ENCODE measurements at places on chromosomes 4 and X.

DNA sequence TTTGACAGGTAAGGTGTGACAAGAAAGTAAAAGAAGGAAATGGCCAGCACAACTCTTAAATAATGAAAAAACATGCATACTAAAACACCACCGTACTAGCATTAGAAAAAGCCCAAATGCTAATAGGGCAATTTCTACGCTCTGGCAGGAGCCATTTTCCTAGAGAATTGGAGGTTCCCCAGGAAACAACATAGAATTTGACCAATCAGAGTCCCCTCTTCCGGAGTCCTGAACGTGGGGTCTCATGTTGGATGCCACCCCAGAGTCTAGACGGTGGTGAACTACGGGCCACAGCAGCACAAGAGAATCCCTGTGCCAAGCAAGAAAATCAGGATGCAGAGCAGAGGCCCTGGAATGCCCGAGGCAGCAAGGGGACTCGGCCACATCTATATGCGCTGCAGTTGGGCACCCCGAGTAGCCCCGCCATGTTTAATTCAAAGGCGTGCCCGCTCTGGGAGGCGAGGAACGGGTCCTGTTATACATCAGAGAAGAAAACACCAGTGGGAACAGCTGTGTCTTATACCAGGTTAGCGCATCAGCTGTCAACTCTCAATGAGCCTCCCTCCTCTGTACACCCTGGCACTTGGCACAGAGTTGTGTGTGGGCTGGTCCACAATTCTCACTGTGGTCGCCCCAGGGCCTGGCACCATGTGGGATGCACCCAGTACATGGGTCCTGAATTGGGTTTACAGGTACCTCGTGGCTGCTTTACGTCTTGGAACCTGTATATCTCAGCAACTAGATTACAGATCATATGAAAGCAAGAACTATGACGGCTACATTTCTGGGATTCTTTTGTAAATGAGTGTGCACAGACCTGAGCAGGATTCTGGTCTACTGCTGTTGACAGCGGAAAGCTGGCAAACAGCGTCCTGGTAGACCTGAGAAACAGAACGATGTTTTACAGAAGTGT, 52.1 kb downstream of the SEL1L3 start:
- DNase-seq = no peak

- DNase-seq = no peak
Observed at GRCh38 chr4:9925750-9926439, 95.4 kb downstream of the SLC2A9 start.

DNA sequence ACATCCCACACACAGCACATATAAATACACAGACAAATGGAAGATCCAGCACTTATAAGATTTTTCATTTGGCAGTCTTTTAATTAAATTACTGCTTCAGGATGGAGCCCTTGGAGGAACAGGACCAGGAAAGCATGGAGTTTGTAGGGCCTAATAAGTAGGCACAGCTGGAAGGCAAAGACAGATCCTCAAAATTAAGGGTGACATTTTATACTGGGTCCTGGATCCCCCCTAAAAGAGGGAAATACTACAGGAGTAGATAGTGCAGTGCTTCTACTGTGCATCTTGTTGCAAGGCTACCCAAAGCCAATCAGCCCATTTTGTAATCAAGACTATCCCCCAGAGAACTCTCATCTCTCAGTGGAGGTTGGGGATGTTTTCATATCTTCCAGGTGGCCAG, 1860.7 kb upstream of the PCDH10 start:
- no peak for DNase-seq

GRCh38 chr4:122701061-122701460, 31.4 kb upstream of the BBS12 start:
- DNase-seq = no peak

GRCh38 chrX:66042307-66043077, 2.6 kb upstream of the VSIG4 start:
- DNase-seq = no peak

- DNase-seq = no peak
Observed at GRCh38 chr4:18042754-18043153, 21.2 kb upstream of the LCORL start.

DNA sequence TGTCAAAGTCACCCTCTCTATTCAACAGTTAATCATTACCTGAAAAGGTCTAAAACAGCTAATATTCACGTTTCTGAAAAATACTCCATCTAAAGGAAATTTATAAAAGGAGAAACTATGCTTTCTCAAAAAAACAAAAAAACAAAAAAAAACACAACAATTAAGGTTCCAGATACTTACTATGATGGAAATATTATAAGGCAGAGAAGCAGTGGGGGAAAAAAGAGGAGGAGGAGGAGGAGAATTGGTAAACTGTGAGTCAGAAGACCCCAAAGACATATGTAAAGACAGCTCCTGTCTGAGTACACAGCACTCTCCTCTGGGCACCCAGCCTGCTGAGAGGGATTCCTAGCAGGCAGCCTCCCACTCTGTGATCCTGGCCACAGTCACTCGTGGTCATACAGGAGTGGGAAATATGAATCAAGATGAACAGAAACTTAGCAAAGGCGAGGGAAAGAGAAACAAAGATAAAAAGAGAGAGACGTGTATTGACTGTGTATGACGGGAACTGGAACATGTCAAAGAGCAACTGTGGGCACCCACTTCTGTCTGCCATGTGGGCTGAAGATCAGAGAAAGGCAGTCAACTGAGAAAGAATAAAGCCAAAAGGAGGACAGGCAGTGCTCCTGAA, 12.5 kb downstream of the KLHL15 start:
- no peak for DNase-seq

- DNase-seq = no peak
Observed at GRCh38 chr4:66906314-66906713, 639.0 kb downstream of the CENPC start.

GRCh38 chrX:47687263-47687662, 28.3 kb upstream of the UXT start:
- DNase-seq = no peak

DNA sequence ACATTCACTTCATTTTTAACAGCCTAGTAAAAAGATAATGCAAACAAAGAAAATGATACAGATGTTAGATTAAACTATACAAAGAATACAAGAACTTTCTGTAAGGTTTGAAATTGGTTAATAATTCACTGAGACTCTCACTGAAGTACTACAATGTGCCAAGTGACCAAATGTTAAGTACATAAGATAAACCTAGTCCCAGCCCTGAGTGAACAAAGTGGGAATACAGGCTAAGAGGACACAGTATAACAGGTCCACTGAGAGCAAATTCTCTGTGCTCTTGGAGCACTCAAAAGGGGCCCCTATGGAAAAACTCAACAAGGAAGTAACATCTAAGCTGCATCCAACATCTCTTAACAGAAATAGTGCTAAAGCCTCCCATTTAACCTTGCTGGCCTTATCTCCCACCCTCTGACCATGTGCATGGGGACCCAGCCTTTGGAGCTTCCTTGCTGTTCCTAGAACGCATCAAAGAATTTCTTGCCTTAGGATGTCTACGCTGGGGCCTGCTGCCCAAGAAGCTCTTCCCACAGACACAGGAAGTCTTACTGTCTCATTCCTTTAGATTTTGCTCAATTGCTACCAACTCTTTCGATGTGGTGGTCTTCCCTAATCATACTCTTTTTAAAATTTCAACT, 113.4 kb downstream of the ZAR1 start:
- no peak for DNase-seq
